Brain pericyte (primary cell): ENCODE measurements at places on chromosomes 1 and 21.

GRCh38 chr1:220791285-220791684 lies 4.6 kb downstream of the MTARC1 start:
- no peak for DNase-seq

DNA sequence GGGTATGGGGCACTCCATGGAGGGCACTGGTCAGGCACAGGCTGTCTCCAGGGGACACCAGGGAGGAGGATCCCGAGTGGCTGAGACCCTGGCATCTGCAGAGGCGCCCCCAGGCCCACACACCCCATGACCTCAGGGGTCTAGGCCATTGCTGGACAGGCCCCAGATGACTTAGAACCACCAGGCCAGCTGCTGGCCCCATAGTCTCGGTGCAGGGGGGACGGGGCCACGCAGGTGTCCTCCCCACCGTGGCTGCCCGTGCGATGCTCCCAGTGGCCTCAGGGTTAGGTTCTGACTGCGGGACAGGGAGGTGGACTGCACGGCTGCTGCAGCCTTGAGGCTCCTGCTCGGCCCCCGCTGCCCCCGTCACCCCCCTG lies 44.0 kb downstream of the MORN1 start:
- DNase-seq: no peak

DNA sequence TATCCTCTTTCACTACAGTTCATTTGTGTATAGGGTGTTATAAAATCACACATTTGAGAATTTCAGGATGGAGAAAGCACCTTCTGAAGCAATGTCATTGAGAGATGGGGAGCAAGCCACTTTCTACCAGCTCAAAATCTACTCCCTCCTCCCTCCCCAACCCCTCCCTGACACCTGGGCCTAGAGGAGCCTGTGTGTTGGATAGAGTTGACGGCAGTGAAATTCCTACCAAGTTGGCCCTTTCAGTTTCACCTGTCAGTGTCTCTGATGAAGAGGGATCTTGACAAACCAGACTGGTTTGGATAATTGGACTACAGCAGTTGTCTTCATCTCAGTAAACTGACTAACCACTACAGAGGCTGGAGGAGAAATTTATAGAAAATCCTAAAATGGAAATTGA lies 125.0 kb upstream of the HOOK1 start:
- no peak for DNase-seq

DNA sequence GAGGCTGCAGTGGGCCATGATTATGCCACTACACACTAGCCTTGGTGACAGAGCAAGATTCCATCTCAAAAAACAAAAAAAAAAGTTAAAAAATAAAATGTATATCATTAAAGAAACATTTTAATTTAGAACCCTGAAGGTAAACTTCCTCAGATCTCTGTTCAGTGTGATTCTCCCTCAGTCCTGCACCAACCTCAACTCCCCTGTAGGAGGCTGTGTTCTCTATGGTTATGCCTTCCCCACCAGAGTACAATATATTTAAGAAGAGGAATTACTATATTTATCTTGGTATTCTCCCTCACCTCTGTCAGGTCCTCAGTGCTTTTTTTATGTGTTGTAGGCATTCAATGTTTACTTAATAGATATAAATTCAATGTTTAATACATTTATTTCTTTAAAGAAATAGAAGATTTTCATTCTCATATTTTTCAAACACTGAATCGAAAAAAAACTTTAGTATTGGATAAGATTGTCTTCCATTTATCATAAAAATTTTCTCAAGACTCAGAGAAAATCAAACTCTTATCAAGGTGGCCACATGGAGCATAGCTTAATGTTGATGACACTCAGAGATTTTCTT lies 4.8 kb upstream of the LRRC8B start:
- DNase-seq: no peak

DNA sequence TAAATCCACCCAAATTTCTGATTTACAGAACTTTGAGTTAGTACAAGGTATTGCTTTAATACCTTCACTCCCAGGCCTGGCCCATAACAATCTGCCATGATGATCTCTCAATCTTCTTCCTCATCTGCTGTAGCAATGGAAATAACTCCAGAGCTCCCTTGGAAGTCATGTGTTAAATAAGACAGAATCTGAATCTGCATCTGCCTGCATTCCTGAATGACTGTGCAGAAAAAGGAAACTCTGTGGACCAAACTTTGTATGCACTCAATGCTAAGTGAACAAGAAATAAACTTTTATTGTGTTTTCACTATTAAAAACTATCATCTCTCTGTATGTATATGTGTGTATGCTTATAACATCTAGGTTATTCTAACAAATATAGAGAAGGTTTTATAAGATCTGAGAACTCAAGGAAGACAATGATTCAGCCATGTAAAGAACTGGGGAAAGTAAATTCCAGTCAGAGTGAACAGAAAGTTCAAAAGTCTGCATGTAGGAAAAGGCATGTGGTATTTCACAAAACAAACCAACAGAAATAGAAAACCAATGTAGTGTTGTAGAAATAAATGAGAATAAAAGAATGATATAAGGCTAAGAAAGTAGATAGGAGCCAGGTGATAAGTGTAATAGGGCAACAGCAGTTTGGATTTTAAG lies 390.2 kb downstream of the USH2A start:
- no peak for DNase-seq

DNA sequence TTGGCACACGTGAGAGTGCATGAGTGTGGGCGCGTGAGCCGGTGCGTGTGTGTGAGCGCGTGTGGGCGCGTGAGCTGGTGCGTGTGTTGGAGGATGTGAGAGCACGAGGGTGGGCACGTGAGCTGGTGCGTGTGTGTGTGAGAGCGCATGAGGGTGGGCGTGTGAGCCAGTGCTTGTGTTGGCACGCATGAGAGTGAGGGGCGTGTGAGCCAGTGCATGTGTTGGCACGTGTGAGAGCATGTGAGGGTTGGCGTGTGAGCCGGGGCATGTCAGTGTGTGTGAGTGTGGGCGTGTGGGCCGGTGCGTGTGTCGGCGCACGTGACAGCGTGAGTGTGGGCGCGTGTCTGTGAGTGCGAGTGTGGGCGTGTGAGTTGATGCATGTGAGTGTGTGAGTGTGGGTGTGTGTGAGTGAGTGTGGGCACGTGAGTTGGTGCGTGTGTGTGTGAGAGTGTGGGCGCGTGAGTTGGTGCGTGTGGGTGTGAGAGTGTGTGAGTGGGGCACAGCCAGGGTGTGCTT lies 45.7 kb upstream of the ARHGEF16 start:
- DNase-seq: no peak

- DNase-seq: no peak
These were observed 797 bp upstream of the KCNJ9 start for GRCh38 chr1:160080381-160081100.

DNA sequence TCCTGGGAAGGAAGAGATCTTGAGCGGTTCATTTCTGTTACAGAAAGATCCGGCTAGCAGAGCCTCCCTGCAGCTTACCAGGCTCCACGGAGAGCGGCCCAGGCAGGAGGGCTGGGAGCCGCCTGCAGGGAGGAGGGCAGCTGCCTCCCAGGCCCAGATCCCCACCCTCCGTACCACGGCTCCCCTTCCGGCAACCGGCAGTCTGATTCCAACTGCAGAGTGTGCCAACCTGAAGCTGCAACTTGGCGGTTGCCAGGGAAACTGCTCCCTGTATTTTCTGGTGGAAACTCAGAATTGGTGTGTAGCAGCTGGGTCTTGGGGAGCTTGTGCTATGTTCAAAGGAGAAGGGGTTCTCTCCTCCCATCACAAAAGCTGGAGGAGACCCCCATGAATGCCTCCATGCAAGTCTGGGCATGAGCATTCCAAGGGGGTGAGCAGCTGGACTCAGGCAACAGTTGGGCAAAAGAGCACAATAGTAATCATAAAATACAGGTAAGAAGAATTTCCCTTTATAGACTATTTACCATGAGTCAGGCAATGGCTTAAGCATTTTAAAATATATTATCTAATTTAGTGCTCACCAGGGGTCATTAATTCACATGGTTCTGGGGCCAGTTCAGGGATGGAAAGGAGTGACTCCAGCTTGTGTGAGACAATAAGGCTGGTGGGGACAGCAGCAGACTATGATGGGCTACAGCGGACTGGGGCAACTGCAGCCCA lies 46.1 kb upstream of the KAZN start:
- no peak for DNase-seq

GRCh38 chr1:48120621-48121020 lies 101.9 kb upstream of the SLC5A9 start:
- no peak for DNase-seq

- no peak for DNase-seq
These were observed 30.2 kb downstream of the VAMP4 start for GRCh38 chr1:171711643-171712042.

- no peak for DNase-seq
These were observed 124.4 kb upstream of the BARHL2 start for GRCh38 chr1:90841473-90841872.

GRCh38 chr1:208888376-208888775 lies 644.2 kb upstream of the PLXNA2 start:
- DNase-seq: no peak

DNA sequence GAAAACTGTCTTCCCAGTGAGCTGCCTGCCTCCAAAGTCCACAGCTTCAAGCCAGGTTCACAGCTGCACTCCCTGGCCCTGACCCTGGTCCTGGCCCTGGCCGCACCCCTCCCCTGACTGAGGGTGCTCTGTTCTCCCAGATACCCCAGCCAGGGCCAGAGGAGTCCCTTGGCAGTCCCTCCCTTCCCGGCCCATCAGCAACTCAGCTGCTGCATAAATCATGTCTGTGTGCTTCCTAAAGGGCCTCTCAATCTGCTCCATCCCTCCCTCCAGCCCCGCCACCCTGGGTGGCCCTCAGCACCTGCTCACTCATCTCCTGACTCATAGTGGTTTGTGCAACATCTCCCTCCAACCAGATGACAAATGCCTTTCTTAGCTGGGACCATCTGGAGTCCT lies 24.8 kb upstream of the C1orf174 start:
- no peak for DNase-seq

- DNase-seq: no peak
These were observed 219.7 kb downstream of the NFIA start for GRCh38 chr1:61301824-61302657.

DNA sequence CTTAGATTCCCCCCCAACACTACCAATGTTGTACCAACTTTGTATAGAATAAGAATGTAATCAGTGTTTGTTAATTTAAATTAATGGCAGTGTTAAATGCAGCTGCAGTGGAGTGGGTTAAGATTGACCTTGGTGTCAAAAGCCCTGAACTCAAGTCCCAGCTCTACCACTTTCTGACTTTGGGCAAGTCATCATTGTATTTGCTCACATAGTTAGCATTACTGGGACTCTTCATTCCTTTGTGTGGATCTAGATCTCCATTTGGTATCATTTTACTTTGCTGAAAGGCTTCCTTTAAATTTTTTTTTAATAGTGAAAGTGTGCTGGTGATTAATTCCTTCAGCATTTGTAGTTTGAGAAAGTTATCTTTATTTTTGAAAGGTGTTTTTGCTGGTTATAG lies 22.2 kb upstream of the PHGDH start:
- DNase-seq: no peak

GRCh38 chr1:205454903-205455335 lies 926 bp downstream of the BLACAT1 start:
- no peak for DNase-seq

- no peak for DNase-seq
These were observed 62.3 kb downstream of the GPR137B start for GRCh38 chr1:236204656-236205055.

GRCh38 chr1:169368406-169368769 lies 393 bp downstream of the BLZF1 start:
- no peak for DNase-seq

DNA sequence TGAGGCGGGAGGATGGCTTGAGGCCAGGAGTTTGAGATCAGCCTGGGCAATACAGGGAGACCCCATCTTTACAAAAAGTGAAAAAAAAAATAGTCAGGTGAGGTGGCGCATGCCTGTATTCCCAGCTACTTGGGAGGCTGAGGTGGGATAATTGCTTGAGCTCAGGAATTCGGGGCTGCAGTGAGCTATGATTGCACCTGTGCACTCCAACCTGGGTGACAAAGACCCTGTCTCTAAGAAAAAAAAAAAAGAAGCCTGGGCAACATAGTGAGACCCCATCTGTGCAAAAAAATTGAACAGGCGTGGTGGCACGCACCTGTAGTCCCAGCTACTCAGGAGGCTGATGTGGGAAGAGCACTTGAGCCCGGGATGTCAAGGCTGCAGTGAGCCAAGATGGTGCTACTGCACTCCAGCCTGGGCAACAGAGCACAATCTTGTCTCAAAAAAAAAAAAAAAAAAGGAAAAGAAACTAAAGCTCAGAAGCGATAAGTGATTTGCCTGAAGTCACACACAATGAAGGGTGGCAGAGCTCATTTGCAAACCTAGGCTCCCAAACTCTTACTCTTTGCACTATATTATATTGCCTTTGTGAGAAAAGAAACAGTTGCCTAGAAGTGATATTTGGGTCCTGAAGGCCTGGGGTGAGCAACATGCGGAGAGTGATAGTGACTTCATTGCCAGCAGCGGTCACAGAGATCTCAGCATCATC lies 2.0 kb downstream of the CCDC24 start:
- DNase-seq: no peak

- DNase-seq: no peak
These were observed 166.9 kb downstream of the MAGI3 start for GRCh38 chr1:113557187-113557586.

DNA sequence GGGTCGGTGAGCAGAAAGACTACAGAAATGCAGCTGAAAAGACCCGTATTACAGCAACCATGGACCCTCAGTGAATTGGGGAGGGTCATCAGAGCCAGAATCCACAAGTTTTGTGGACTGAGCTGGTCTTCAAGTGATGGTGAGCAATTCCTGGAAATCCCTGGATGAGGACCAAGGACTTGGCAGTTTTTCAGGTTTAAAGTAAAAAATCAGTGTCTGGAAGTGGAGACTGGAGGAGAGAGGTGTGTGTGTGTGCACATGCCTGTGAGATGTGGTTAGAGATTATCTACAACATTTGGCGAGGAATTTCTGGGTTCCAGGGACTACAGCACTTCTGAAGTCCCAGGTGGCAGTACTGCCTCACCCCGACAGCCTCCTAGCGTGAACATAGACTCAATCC lies 56.4 kb downstream of the KIRREL1 start:
- no peak for DNase-seq

- no peak for DNase-seq
These were observed 14.0 kb upstream of the REN start for GRCh38 chr1:204180133-204180532.

- DNase-seq: no peak
These were observed 348.7 kb downstream of the PBX1 start for GRCh38 chr1:164907666-164908065.

DNA sequence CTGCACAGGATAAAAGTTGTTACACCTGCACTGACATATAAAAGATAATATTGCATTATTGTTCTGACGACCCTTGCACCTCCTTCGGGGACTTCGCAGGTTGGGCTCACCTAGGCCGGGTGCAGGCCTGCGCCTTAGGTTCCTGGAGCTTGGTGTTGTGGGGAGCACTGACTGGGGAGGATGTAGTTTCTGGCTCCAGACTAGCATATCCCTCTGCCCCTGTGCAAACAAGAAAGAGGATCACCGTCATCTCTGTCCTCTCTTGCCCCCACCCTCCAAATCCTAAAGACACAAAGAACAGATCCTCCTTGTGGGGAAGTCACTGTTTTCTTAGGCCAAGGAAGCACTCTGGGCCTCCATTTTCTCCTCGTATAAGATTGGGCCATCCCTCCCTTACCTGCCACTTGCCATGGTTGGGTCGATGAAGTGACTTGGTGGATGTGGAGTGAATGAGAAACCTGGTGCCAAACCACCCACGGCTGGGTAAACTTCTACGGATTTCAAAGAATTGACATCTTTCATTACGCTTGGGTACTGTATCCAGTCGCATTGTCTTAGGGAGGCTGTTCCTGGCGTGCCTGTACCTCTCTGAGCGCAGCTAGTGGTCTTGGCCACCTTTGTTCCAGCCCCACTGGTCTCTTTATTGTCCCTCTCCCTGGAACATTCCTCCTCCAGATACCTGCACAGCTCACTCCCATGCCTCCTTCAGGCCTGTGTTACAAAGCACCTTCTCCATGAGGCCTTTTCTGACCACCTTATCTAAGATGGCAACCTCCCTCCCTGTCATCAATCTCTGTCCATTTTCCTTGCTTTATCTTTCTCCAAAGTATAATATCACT lies 34.4 kb upstream of the PKP1 start:
- DNase-seq: no peak
